ENCODE measurements at places on chromosomes 2 and 18.

DNA sequence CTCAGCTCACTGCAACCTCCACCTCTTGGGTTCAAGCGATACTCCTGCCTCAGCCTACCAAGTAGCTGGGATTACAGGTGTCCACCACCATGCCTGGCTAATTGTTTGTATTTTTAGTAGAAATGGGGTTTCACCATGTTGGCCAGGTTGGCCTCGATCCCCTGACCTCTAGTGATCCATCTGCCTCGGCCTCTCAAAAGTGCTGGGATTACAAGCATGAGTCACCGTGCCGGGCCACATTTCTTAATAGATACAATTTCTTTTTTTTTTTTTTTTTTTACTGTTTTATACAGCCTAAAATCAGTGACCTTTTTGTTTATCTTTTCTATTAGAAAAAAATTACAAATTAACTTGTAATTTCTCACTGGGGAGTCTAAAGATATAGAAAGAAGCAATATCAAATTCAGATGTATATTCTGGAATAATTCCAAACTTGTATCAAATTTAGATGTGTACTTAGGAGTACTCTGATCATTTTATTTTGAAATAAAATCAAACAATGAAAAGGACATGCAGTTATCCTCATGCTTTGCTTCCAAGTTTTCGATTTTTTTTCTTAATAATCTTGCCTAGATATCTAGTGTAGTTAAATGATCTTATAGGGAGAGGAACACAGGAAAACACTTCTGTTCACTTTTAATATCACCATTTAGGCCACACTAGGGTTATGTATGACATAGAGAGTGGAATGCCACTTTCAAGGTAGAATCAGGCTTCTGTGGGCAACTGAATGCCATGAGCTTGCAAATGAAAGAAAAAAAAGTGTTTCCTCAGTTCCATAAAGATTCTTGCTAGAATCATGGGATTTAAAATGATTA lies 1089.3 kb downstream of the SUCLG1 start:
- DNase-seq: no peak

- DNase-seq: no peak
Observed at GRCh38 chr2:138630164-138630563, 128.6 kb downstream of the SPOPL start.

- no peak for DNase-seq
Observed at GRCh38 chr18:48868468-48869466, 82.0 kb downstream of the SMAD7 start.

GRCh38 chr18:33817096-33817495 lies 239.1 kb downstream of the ASXL3 start:
- no peak for DNase-seq

DNA sequence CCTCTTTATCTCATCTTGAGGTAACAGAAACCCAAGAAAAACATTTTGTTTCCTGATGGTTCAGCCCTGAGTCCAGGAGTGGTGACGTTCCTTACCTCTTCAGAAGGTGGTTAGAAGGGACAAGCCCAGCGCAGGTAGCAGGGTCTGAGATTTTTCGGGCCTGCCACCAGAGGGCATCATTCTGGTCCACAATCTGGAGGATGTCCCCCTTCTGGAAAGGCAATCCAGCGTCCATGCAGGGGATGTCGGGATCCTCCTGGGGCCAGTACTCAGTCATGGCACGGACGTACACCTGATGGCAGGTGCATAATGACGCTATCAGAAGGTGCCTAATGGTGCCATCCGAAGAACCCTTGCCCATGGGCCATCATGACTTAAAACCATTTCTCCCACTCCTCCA lies 17.7 kb downstream of the MPP4 start:
- no peak for DNase-seq

DNA sequence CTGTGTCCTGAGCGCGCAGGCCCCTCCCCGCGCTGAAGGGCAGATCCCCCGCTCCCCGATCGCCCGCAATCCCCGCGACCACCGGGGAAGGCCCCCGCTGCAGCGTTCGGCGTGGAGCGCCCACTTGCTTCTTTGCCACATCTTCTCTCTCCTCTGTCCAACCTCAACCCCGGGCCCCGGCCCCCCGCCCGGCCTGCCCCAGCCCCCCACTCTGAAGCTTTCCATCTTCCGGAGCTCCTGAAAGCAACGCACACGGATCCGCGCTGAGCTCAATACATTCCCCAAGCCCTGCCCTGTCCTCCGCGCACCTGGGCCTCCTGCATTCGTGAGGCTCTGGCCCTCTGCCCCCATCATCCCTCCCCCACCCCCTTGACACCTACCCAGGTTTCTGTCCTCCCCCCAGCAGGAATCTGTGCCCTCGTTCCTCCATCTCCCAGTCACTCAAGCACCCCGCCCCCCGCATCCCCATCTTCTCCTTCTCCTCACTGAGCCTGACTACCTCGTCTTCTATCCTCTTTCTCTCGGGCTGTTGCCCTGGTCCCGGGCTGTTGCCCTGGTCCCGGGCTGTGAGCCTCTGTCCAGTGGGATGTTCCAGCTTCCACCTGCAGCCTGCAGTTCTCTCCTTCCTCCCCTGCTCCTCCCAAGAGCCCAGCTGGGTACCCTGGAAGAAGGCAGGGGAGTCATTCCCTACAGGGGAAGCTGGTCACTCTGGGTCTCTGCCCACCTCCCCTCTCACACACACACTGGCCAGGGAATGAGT lies 7.8 kb downstream of the SPEG start:
- DNase-seq: no peak

- DNase-seq: no peak
Observed at GRCh38 chr2:206833291-206833690, 67.9 kb downstream of the FASTKD2 start.

GRCh38 chr18:49081511-49082155 lies 130.9 kb upstream of the SMAD7 start:
- no peak for DNase-seq

DNA sequence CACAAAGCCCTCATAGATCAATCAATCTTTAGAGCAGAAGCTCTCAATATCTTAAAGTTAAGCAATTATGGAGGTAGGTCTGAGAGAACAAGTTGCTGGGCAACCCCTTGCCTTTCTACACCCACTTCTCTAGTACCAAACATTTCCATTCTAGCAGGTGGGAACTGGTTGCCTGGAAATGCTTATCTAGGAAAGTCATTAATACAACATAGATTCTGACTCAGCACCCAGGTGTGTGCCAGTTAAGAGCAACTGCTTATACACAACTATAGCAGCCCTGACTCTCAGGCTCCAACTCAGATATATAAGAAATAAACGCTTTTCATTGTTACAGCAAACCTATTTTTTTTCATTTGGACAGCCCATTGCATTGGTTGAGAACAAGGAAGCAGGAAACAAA lies 237.7 kb downstream of the IRS1 start:
- DNase-seq: peak; percentile 60

GRCh38 chr2:64795024-64795592 lies 141.4 kb upstream of the SERTAD2 start:
- DNase-seq: no peak

- no peak for DNase-seq
Observed at GRCh38 chr2:191180713-191181112, 29.9 kb upstream of the STAT4 start.

GRCh38 chr2:131010566-131010965 lies 82.7 kb downstream of the FAM168B start:
- no peak for DNase-seq

DNA sequence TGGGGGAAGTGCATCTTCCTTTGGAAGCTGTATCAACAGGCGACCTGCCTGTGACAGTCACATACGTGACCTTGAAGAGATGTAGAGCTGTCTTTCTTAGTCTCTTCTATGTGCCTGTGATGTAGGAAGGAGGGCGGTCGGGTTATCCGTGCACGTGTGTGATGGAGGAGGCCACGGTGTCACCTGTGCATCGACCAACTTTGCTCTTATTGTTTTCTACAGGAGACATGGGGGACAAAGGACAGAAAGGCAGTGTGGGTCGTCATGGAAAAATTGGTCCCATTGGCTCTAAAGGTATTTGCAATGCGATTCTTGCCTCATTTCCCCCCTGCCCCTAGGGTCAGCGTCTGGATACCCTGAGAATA lies 20.7 kb upstream of the ALLC start:
- no peak for DNase-seq

DNA sequence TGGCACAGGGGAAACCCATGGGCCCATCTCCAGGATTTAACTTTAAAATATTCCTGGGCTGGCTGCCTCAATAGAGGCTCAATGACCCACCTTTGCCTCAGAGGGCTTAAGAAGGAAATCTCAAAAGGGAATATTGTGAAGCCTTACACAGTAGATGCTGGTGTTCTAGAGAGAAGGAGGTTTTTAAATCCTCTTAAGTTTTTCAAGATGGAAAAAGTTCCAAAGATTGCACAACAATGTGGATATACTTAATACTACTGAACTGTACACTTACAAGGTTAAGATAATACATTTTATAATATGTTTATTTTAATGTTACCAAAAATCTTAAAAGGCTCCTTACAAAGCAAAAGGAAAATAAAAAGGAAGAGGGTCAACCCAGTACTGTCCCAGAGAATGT lies 54.9 kb upstream of the LCLAT1 start:
- DNase-seq: no peak

DNA sequence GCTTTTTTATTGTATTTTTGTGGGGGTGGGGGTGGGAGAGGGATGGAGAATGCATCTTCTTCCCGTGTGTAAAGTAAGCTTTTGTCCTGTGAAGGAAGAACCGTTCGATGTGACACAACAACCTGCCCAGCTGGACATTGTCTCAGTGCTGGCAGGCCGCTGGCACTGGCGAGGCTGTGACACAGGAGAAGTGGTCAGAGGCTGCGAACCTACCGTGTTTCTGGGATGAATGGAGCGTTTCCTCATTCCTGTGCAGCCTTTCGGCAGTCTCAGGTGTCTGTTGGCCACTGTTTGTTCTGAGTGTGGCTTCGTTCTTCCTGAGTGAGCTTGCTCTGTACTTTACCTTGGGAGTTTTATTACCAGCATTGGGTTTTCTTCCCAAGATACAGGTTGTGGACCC lies 8.0 kb downstream of the RAMP1 start:
- no peak for DNase-seq

GRCh38 chr18:23867006-23867405 lies 147.5 kb upstream of the TTC39C start:
- no peak for DNase-seq

DNA sequence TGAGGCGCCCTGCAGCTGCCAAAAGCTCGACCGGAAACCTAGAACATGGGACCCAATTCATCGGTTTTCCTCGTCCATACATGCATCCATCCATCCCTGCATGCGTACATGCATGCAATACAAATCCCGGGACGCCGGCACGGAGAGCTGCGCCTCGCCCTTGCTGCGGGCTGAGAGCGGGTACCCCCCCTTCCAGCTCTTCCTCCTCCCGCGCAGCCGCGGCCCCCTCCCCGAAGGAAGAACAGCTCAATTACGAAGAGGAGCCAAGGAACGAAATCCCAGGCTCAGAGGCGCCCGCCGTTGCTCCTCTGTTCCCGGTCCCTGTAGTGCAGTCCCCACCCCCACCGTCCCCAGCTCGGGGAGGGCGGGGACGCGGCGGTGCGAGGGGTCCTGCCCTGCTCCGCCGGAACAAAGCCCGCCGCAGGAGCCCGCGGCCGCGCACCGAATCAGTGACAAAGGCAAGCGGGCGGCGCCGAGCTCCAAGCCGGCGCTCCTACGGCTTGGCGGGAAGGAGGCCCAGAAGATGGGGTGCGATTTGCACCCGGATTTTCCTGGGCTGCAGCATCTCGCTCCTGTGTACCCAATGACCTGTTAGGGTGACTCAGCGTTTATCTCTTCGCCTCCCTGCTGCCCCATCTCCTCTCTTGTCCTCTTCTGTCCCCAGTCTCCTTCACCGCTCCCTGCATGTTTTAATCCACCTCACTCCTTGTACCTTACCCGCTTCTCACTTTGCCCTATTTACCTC lies 8.9 kb upstream of the POU3F3 start:
- DNase-seq: no peak

- DNase-seq: no peak
Observed at GRCh38 chr2:144466637-144467036, 53.3 kb downstream of the ZEB2 start.

DNA sequence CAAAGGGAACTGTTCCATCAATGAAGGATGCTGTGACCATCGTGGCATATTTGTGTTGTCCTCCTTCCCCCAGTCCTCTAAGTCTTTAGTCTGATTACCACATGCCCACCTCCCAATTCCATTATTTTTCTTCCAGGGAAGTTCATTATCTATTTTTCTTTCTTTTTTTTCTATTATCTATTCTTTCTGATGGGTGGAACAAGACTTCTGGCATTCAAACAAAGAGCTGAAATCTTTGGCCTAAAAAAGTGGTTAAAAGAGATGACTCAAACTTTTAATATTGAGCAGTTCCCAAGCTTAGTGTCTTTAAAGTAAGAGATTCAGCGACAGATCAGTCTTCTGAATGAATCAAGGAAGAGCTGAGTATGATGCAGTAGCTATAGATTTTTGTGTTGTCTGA lies 66.6 kb downstream of the DIS3L2 start:
- DNase-seq: no peak

DNA sequence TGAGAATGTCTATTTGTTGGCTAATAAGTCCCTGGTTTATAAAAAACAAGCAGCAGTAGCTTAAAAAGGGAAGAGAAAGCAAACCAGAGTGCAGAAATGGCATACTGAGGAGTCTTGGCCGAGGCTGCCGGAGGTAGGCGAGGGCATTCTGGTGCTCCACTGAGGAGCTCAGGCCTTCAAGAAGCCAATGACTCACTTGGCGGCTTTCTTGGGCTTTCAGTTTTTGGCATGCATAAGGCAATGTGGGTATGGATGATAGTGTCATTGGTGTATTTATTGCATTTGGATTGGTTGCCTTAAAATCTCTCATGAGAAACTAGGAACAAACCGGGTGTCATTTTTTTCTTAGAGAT lies 119.6 kb upstream of the ARL5A start:
- DNase-seq: peak; percentile 72

DNA sequence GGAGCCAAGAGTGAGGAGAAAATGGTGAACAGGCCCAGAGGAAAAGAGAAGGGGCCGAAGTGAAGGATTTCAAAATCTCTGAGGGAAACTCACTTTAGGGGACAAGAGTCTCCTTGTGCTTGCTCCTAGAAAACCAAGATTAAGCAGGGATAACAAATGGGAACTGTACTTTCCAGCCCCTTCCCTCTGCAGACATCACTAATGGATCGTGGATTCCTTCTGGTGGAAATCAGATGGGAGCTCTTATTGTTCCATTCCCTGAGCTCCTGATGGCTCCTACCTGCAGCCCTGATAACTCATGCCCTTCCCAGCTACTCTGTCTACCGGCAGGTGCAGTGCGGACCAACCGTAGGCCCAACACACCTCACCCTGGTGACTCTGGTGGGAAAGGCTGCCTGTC lies 20.6 kb upstream of the RESP18 start:
- DNase-seq: no peak

DNA sequence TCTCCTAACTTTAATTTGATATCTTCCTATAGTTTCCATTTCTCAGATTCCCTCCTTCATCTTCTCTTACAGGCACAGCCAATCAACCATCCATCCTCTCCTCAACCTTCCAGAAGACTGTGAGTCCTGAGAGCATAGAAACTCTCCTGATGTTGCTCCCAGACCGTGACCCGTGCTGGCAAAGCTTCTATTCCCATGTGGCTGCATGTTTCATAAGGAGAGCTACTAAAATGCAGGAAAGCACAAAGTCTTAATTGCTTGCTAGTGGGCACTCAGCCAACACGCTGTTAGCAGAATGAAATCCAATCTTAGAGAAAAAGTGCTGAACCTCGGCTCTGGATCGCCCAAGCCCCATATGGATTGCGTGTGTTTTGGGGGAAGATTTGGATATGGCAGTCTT lies 1244.7 kb upstream of the ZEB2 start:
- no peak for DNase-seq

- DNase-seq: no peak
Observed at GRCh38 chr2:34305587-34305986, 706.5 kb upstream of the FAM98A start.

Data from epithelial cell of prostate (primary cell).